ENCODE measurements at places on chromosomes 2 and 18. TPM values are rescaled to one million over a fixed set of nuclear protein-coding genes. Genes with fewer than 3 reads are reported as not detected.
A peak's percentile ranks its signal among the peaks of the same experiment; 100 is the strongest.

DNA sequence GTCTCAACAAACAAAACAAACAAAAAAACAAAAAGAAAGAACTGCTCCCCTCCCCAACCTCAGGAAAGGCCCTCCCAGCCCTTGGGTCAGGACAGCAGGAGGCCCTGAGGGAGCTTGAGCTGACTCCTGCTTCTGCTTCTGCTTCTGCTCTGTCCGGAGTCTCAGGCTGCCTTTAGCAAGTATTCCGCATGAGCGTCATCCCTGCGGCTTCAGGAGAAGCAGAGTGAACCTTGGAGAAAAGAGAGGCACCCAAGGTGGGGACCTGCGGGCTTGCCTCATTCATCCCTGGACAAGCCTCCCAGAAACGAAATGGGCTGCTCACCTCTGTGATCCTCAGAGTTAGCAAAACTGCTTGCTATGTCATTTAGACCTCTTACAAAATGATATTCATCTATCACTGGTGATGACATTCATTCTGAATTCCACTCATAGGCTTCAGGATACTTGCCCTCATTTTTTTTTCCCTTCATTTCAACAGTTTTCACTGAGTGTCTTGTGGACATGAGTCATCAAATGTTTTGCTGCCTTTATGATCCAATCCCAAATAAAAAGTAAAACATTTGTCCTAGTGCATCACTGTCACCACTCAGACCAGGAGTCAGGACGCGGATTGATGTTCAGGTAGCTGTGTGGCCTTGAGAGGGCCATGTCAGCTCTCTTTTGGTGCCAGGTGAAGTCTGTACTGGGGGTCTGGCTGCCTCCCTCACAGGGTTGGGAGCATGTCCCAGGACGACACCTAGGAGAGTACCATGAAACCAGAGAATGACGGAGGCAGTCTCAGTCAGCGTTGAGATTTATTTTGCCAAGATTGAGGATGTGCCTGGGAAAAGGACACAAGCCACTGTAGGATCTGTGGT, 51.7 kb downstream of the IMPA2 start:
- no peaks in the 10 kb centered on the region for H3K4me1 ChIP-seq
- H3K36me3 ChIP-seq, result no peaks in the 10 kb centered on the region
- no peak overlapping the region for H3K4me3 ChIP-seq
- no peak overlapping the region for H3K27ac ChIP-seq
- no peak for DNase-seq

GRCh38 chr2:218286570-218287459, 5.5 kb downstream of the TMBIM1 start:
- H3K27me3 ChIP-seq, result no peaks in the 10 kb centered on the region
- H3K27ac ChIP-seq, result peak overlapping the region; percentile 96
- peaks cover 24% of the 10 kb centered on the region for H3K36me3 ChIP-seq
- peak; percentile 87 for DNase-seq

Gene FTCDNL1
- 3.2 TPM for total RNA-seq

Gene RIF1
- total RNA-seq, result 76.2 TPM

GRCh38 chr2:217954051-217954450, 48.7 kb downstream of the TNS1 start:
- no peak for DNase-seq
- no peak overlapping the region for H3K27ac ChIP-seq
- H3K27me3 ChIP-seq, result no peaks in the 10 kb centered on the region
- no peaks in the 10 kb centered on the region for H3K4me1 ChIP-seq
- H3K4me3 ChIP-seq, result no peak overlapping the region

GRCh38 chr18:13222856-13223281, 4.3 kb downstream of the LDLRAD4 start:
- no peak overlapping the region for H3K27ac ChIP-seq
- H3K36me3 ChIP-seq, result peaks cover 2% of the 10 kb centered on the region
- H3K4me3 ChIP-seq, result no peak overlapping the region
- peaks cover 21% of the 10 kb centered on the region for H3K27me3 ChIP-seq

- no peaks in the 10 kb centered on the region for H3K27me3 ChIP-seq
- H3K4me1 ChIP-seq, result no peaks in the 10 kb centered on the region
- no peak for DNase-seq
- no peak overlapping the region for H3K27ac ChIP-seq
These were observed 589.1 kb upstream of the SLC8A1 start for GRCh38 chr2:41040782-41041520.

- peaks cover 64% of the 10 kb centered on the region for H3K4me1 ChIP-seq
- peaks cover 18% of the 10 kb centered on the region for H3K36me3 ChIP-seq
- peak overlapping the region; percentile 99 for H3K27ac ChIP-seq
These were observed 19.4 kb upstream of the DUSP2 start for GRCh38 chr2:96164459-96165184.

- H3K27me3 ChIP-seq, result peaks cover 58% of the 10 kb centered on the region
- peak overlapping the region; percentile 82 for H3K4me3 ChIP-seq
- DNase-seq, result peak; percentile 75
- H3K27ac ChIP-seq, result no peak overlapping the region
- no peaks in the 10 kb centered on the region for H3K36me3 ChIP-seq
These were observed 64.0 kb upstream of the HNRNPA3 start for GRCh38 chr2:177148477-177149154.

- H3K4me1 ChIP-seq, result no peaks in the 10 kb centered on the region
- H3K27me3 ChIP-seq, result no peaks in the 10 kb centered on the region
- DNase-seq, result no peak
- H3K4me3 ChIP-seq, result no peak overlapping the region
- H3K36me3 ChIP-seq, result no peaks in the 10 kb centered on the region
These were observed 158.8 kb downstream of the CCDC102B start for GRCh38 chr18:68956650-68957049.

Gene SPR
- total RNA-seq, result 13.9 TPM

DNA sequence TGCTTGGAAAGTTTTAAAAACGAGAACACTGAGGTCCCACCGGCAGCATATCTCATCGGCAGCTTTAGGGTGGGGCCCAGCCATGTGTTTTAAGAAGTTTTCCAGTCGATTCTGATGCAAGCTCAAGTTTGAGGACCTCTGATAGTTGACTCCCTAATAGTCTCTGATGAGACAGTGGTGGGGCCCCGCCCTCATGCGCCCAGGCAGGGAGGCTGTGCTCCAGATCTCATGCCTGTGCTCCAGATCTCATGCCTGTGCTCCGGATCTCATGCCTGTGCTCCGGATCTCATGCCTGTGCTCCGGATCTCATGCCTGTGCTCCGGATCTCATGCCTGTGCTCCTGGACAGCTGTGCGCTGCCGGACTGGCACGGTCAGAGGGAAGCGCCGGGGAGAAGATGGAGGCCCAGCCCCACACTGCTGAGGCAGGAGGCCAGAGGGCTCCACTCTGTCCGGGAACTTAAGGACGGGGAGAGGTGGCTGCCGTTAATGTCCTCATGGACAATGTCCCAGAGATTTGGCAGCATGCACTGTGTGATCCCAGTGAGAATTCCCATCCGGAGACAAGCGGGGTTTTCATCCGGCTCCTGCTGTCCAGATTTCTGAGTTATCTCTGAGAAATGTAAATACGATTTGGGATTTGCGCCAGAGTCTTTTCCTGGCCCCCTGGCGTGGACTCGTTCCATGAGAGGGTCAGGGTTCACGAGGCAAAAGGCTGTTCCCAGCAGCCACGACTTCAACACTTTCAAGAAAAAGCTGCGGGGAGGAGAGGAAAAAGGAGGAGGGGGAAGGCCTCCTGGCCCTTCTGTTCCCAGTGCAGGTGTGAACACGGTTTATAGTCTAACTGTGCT, 9.4 kb upstream of the COLEC11 start:
- H3K27ac ChIP-seq, result no peak overlapping the region
- DNase-seq, result no peak
- peaks cover 16% of the 10 kb centered on the region for H3K36me3 ChIP-seq
- H3K4me3 ChIP-seq, result no peak overlapping the region
- no peaks in the 10 kb centered on the region for H3K27me3 ChIP-seq

GRCh38 chr18:46387441-46388131, 269.4 kb downstream of the LOXHD1 start:
- H3K27ac ChIP-seq, result no peak overlapping the region
- H3K36me3 ChIP-seq, result no peaks in the 10 kb centered on the region
- H3K27me3 ChIP-seq, result no peaks in the 10 kb centered on the region
- no peak for DNase-seq
- H3K4me3 ChIP-seq, result no peak overlapping the region
- H3K4me1 ChIP-seq, result no peaks in the 10 kb centered on the region

DNA sequence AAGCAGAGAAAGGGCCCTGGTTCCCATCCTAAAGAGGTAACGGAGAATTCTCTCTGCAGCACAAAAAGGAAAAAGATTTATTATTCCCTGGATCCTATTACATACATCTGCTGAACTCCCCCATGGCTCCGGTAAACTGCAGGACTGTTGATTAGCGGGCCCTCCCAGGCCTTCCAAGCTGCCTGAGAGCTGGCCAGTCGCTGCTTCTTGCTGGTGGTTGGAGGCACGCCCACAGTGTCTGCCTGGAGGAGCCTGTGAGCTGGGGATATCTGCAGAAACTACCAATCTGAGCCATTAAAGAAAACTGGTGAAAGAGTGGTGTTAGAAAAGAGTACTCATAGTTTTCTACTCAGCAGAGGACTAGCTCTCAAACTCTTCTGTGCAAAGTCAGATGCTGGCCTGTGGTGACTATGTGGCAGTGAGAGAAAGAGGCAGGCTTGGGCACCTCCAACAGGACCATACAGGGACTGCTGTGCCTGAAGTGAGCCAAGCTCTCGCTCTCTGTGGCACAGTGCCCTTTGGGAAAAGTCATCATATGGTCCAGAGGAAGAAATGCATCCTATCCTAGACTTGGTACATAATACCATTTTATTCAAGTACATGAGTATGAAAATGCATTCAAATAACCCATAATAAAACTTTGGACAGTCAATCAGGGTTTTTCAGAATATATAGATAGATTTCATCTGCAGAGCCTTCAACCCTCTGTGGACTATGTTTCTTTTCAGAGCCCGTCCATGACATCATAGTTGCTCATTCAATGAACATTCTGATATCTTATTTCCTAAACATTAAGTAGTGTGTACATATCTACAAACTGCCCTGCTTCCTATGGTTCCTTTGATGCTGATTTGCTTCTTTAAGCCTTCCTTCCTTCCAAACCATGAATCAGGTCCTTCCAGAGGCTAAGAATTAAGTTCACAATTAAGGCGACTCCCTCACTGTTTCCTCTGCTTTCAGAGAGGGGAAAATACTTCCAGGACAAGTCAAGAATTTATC, 242.0 kb upstream of the LYPD1 start:
- H3K36me3 ChIP-seq, result no peaks in the 10 kb centered on the region
- DNase-seq, result no peak
- no peaks in the 10 kb centered on the region for H3K4me1 ChIP-seq
- no peak overlapping the region for H3K27ac ChIP-seq
- H3K4me3 ChIP-seq, result no peak overlapping the region
- H3K27me3 ChIP-seq, result no peaks in the 10 kb centered on the region

DNA sequence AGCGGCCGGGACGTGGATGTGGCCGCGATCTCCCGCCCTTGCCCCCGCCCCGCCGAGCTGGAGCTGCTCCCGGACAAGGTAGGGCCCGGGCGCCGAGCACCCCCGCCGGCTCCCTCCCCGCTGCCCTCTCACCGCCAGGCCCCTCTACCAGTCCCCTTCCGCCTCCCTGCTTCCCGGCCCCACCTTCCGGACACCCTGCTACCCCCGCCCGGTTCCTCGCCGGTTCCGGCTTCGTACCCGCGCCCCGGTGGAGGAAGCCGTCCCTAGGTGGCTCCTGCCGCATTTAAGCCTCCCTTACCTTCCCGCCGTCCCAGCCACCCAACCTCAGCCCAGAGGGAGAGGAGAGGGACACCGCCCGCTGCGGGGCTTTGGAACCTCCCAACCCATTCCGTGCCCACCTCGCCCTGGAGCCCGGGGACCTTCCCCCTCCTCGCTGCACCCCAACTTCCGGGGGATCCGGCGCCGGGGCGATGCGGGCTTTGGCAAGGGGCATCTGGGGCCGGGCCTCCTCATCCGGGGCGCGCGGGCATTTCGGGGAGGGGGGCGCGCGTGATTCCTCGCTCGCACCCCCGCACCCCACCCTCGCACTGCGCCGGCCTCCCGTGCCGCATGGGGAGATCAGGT, 475 bp downstream of the B3GNT2 start:
- no peaks in the 10 kb centered on the region for H3K27me3 ChIP-seq
- H3K4me1 ChIP-seq, result peaks cover 29% of the 10 kb centered on the region
- peak overlapping the region; percentile 96 for H3K27ac ChIP-seq

- H3K27me3 ChIP-seq, result no peaks in the 10 kb centered on the region
- H3K36me3 ChIP-seq, result no peaks in the 10 kb centered on the region
- H3K4me1 ChIP-seq, result no peaks in the 10 kb centered on the region
- DNase-seq, result no peak
- no peak overlapping the region for H3K27ac ChIP-seq
- H3K4me3 ChIP-seq, result no peak overlapping the region
These were observed 88.9 kb upstream of the NRXN1 start for GRCh38 chr2:51120754-51121280.

GRCh38 chr2:176317199-176317598, 48.0 kb downstream of the MTX2 start:
- no peak overlapping the region for H3K27ac ChIP-seq
- H3K36me3 ChIP-seq, result peaks cover 11% of the 10 kb centered on the region
- H3K4me1 ChIP-seq, result peaks cover 2% of the 10 kb centered on the region
- DNase-seq, result no peak
- no peak overlapping the region for H3K4me3 ChIP-seq

Gene SLC9A4
- total RNA-seq, result not detected

Gene KIAA2012
- not detected for total RNA-seq

DNA sequence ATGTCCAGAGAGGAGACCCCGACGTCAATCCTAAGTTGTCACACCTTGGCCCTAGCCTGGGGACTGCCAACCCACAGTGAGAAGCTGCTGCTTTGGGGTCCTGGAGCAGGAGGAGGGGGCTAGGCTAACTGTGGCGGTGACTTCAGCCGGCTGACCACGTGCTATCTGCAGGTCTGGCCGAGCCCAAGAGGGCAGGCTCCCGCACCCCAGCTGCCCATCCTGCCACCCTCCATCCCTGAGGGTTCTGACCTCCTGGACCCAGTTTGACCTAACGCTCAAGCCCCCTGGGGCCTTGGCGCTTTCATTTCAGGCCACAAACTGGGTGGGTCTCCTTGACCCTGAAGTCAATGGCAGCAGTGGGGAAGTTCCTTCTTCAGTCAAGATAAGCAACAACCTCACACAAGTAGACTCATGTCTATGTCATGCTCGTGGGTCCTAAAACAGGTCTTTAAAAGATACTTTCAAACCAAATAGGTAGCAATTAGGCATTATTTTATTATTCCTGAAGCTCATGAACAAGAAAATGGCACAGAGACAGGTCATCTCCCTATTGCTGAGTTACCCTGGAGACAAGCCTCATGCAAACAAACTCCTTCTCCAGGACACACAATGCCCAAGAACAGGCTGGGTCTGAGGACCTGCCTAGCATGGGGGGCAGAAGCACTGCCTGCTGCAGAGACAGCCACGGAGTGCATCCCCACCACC, 2.3 kb downstream of the HES6 start:
- no peaks in the 10 kb centered on the region for H3K36me3 ChIP-seq
- no peak for DNase-seq
- H3K4me3 ChIP-seq, result no peak overlapping the region
- no peak overlapping the region for H3K27ac ChIP-seq
- H3K4me1 ChIP-seq, result peaks cover 6% of the 10 kb centered on the region
